Smooth muscle cell of trachea (primary cell): ENCODE measurements at places on chromosomes 5 and 9. TPM values are rescaled to one million over a fixed set of nuclear protein-coding genes. Genes with fewer than 3 reads are reported as not detected.

PALM2AKAP2 gene
- total RNA-seq, result 4.4 and 5.1 TPM in 2 replicates

TCF7 gene
- total RNA-seq, result 5.1 and 7.1 TPM in 2 replicates

AIF1L gene
- 3.1 and 6.8 TPM in 2 replicates for total RNA-seq

PCDHB13 gene
- total RNA-seq, result under 0.01 and 1.3 TPM in 2 replicates

MELK gene
- total RNA-seq, result 5.3 and 35.3 TPM in 2 replicates
